ENCODE measurements at places on chromosomes 1 and 21. TPM values are rescaled to one million over a fixed set of nuclear protein-coding genes. Genes with fewer than 3 reads are reported as not detected.

The TTC22 gene
- total RNA-seq: not detected

The CHD5 gene
- total RNA-seq: 1.5 TPM

The KRTAP21-2 gene
- total RNA-seq: not detected

The CELA2B gene
- total RNA-seq: not detected

The SPATA1 gene
- total RNA-seq: not detected

The TEX38 gene
- not detected for total RNA-seq

The IFI44L gene
- 0.28 TPM for total RNA-seq

The LCE6A gene
- total RNA-seq: not detected

Data from A549 treated with AZD2906 at 1 μM for 4 hours (cell line).